ENCODE measurements at places on chromosomes 5 and 9.

DNA sequence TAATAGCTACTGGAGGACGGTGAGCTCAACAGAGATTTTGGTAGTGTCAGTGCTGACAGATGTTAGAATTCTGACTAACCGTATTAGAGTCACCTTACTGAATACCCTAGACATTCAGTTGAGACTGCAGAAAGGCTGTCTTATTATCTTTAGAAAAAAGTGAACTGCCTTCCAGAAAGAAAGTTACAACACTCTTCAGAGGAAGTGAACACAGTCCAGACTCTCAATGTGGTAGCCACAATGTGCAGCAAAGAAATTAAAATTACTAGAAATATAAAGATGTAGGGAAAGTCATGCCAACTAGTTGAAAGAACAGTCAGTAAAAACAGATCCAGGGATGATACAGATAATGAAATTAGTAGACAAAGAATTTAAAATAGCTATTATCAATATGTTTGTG lies 47.1 kb upstream of the COL15A1 start:
- DNase-seq = no peak

GRCh38 chr5:67283275-67283987 lies 86.8 kb upstream of the CD180 start:
- DNase-seq = no peak

- DNase-seq = no peak
Observed at GRCh38 chr9:119588874-119589744, 219.9 kb upstream of the BRINP1 start.

GRCh38 chr5:107724642-107725041 lies 53.9 kb upstream of the EFNA5 start:
- DNase-seq = no peak

DNA sequence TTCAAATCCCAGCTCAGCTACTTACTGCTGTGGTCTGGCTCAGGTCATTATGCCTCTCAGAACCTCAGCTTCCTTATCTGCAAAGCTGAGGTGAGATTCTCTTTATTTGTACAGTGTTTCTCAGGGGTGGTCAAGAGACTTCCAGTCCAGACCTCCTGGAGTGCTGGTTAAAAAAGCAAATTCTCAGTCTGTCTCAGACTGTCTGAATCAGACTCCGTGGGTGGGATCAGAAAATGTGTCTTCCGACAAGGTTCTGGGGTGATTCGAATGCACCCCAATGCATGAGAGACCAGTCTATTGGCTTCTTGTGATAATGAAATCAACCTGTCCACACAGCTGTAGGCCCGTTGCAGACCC lies 137.7 kb upstream of the SMIM23 start:
- DNase-seq = no peak

DNA sequence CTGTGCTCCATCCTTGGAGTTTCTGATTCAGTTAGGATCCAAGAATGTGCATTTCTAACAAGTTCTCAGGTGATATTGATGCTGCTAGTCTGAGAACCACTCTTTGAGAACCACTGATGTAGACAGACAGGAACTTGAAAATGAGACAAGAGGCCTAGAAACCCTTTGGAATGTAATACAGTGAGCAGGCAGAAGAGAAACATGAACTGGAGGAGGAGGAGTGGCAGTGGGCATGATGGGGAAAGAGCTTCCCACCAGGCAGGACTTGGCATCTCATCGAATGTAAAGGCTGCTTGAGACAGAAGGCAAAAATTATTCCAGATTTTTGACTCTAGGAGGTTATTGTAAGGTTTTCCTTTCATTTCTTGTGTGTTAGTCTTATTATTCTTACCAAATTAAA lies 295.8 kb upstream of the SGCD start:
- no peak for DNase-seq

GRCh38 chr9:130341839-130342713 lies 76.5 kb downstream of the HMCN2 start:
- DNase-seq = no peak

DNA sequence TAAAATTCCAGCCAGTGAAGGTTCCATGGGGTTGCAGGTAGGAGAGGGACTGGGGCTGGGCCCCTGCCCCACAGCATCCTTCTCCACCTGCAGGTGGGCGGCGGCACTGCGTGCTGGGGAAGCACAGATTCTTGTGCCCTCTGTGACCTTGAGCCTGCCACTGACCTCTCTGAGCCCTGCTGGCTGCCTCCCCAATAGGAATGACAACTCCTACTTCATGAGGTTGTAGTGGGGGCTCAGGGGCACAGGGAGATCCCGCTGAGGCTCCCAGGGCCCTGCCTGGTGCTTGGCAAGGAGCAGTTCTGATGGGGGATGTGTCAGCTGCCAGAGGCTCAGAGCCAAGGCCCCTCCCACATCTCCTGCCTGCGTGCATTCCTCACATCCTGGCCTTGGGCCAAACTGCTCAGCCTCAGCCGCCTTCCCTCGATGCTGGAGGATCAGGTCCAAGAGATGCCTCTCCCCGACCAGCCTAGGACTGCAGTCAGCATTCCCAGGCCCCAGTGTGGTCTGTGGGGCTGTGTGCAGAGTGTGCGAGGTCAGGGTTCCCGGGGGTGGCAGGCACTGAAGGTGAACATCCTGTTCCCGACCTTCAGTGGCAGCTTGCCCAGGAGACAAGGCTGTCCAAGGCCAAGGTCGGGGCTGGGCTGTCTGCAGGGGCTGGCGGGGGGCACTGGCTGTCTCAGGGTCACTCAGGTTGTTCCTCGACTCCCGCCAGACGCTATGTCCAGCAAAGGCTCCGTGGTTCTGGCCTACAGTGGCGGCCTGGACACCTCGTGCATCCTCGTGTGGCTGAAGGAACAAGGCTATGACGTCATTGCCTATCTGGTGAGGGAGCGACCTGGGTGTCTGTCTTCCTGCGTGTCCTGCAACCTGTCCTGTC lies 7.0 kb downstream of the ASS1 start:
- DNase-seq = no peak

GRCh38 chr5:41482715-41483114 lies 27.7 kb downstream of the PLCXD3 start:
- no peak for DNase-seq

DNA sequence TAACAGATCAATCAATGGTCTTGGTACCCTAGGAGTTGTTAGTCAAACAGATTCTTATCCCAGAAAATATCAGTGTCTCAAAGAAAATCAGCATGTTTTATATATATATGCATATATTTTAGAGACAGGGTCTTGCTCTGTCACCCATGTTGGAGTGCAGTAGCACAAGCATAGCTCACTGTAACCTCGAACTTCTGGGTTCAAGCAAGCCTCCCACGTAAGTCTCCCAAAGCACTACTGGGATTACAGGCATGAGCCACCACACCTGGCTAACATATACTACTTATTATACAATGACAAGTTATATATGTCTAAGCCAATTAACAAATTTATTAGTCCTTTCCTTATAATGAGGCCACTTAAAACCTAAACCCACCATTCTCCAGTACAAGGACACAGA lies 10.4 kb downstream of the RAB14 start:
- no peak for DNase-seq

- no peak for DNase-seq
Observed at GRCh38 chr5:76371960-76372322, 31.1 kb upstream of the IQGAP2 start.

GRCh38 chr9:101457003-101457402 lies 21.4 kb upstream of the ALDOB start:
- no peak for DNase-seq

DNA sequence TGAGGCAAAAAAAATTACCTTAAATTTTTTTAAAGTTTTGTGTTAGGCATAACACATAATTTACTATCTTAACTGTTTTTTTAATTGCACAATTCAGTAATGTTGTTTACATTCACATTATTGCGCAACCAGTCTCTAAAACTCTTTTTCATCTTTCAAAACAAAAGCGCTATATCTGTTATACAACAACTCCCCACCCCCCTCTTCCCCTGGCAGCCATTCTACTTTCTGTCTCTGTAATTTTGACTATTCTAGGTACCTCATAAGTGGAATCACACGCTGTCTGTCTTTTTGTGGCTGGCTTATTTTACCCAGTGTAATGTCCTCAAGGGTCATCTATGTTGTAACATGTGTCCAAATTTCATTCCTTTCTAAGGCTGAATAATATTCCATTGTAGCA lies 241.5 kb upstream of the DMRT1 start:
- no peak for DNase-seq

DNA sequence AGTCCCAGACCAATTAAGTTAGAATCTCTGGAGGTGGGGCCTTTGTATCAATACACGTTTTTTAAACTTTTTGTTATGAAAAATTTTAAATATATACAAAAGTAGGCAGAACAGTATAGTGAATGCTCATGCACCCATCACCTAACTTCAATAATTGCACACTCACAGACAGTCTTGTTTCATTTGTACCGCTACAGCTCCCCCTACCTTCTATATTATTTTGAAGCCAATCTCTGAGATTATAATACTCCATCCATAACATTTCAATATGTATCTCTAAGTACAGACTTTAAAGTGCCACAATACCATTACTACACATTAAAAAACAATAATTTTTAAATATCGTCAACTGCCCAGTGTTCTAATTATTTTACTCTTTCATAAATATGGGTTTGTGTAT lies 32.9 kb downstream of the ISL1 start:
- DNase-seq = no peak

Measured in AML-193 (cell line).